ENCODE measurements at places on chromosomes 2 and 18.

- no peak for DNase-seq
Observed at GRCh38 chr18:62558015-62558663, 35.3 kb downstream of the ZCCHC2 start.

DNA sequence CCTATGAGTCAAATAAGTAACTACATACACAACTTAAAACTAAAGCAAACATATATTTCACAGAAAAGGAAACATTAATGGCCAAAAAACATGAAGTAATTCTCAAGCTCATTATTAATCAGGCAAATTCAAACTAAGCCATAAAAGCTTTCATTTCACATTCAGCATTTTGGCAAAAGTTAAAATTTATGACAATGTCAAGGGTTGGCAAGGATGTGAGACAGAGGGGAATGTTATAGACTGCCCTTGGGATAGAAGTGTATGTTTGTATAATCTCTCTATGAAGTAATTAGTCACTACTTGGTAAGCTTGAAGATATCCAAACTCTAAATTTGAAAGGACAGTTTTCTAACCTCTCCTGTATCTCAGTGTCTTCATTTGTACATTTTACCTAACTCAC lies 539.4 kb downstream of the RIT2 start:
- DNase-seq, result no peak

GRCh38 chr2:105746177-105747080 lies 1.7 kb downstream of the NCK2 start:
- DNase-seq, result no peak

DNA sequence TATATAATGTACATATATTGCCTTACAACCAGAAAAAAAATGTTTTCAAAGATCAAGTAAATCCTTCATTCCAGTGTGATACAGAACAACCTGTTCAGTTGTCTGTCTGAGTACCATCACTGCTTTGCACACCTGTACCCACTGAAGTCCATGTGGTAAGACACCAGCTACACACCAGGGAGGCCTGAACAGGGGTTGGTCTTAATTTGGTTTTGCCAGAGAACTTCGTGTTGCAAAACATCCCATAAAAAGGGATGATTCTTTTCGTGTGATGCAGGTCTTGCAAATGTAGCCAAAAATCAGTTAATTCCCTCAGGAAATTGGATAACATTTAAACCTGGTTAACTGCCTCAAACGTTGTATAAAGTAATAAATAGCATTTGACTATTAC lies 73.7 kb upstream of the SLC1A4 start:
- DNase-seq, result no peak

DNA sequence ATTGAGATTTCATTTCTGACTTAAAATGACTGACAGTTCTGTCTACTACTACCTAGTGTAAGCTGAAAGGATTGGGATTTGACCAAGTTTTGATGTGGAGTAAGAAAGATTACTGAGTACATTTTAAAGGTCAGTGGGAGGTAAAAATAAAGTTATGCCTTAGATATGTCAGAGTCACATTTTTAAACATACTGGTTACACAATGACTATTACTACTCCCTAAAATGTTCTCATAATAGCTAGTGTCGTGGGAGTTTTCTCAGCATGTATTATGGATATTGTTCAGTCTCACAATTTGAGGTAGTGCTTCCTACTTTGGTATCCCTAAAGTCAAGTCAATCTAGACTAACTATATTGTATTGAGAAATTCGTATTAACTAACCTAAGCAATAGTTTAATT lies 1092.5 kb downstream of the LRP1B start:
- no peak for DNase-seq

DNA sequence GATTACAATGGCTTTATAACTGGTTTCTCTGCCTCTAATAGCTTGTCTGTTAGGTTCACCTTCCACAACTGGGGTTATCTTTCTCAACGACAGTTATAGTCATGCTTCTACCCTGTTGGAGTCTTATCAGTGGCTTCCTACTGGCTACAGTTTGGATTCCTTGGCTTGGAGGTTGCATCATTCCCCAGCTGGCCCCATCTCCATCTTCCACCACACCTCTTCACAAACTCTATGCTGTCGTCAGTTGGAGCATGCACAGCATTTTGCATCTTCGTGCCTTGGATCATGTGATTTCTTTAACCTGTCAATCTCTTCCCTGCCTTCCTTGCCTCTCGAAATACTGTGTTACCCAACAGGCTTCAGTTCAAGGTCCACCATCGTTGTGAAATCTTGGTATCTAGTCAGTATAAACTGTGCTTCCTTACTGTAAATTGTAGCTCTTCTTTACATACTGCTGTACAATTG lies 316.3 kb upstream of the CXCR4 start:
- no peak for DNase-seq

- no peak for DNase-seq
Observed at GRCh38 chr18:62523631-62524439, 1.0 kb downstream of the ZCCHC2 start.

DNA sequence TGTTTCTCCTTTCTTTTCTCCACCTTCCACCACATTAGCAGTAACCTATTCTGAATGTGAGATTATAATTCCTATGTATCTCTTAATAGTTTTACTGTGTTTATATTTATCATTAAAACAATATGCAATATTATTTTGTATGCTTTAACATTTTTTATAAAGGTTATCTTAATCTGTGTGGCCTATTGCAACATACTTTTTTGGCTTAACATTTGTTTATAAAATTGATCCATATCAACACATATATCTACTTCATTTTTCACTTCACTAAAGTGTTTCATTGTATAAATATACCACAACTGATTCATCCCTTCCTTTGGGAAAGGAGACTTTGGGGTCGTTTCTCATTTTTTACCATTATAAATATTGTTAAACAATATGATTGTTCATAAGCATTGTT lies 48.6 kb downstream of the ATP9B start:
- peak; percentile 2 for DNase-seq

- DNase-seq, result no peak
Observed at GRCh38 chr18:9410515-9410914, 64.8 kb upstream of the RALBP1 start.

DNA sequence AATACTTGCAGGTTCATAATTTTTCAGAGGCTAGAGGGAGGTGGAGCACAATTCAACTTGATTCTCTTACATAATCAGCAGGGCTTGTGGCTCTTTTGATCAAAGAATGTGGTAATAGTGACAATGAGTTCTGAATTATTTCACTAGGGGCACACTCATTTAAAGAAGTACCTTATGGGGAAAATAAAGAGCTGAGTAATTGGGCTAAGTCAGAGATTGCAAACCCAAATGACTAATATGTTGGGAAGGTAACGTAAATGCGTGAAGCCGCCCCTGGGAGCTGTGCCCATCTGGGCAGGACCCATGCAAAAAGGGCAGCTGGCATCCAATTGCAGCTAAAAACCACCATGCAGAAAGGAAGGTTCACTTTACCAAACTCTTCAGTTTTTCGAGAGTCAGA lies 35.3 kb downstream of the NCKAP5 start:
- no peak for DNase-seq

GRCh38 chr18:54775686-54776085 lies 52.6 kb upstream of the RAB27B start:
- DNase-seq, result no peak

DNA sequence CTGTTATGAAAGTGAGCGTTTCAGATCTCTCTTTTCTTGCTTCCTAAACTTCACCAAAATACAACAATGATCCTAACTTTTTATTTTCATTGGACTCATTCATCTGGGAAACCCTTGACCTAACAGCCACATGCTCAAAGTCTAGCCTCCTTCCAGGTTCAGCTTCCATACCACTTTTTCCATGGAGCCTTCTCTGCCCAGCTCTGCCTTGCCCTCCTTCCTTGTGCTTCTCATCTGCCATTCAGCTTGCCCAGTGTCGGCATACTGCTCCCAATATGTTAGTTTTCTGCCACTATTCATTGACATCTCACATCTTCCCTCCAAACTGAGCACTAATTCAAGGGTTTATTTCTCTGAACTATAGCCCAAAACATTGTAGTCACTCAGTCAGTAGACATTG lies 214.7 kb downstream of the RAD51AP2 start:
- DNase-seq, result no peak

- DNase-seq, result no peak
Observed at GRCh38 chr2:30670453-30670852, 136.8 kb downstream of the CAPN13 start.

GRCh38 chr2:239006622-239007285 lies 158.9 kb downstream of the TWIST2 start:
- peak; percentile 81 for DNase-seq

- DNase-seq, result no peak
Observed at GRCh38 chr2:25825238-25825637, 53.0 kb downstream of the ASXL2 start.

GRCh38 chr2:25098056-25098455 lies 56.2 kb downstream of the EFR3B start:
- no peak for DNase-seq

DNA sequence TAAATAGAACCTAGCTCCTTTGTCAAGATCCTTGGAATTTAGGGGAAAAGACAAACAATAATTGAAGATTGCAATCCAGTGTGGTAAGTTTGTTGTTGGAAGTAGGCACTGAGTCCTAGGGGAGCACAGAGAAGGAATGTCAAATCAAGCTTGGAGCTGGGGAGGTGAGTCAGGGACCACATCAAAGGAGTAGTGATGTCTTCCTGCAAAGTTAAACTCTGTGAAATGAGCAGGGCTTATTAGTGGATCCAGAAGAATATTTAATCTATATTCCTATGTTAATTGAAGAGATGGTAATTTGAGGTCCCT lies 41.7 kb upstream of the NABP1 start:
- no peak for DNase-seq

GRCh38 chr2:162914161-162914560 lies 75.6 kb upstream of the KCNH7 start:
- DNase-seq, result no peak

DNA sequence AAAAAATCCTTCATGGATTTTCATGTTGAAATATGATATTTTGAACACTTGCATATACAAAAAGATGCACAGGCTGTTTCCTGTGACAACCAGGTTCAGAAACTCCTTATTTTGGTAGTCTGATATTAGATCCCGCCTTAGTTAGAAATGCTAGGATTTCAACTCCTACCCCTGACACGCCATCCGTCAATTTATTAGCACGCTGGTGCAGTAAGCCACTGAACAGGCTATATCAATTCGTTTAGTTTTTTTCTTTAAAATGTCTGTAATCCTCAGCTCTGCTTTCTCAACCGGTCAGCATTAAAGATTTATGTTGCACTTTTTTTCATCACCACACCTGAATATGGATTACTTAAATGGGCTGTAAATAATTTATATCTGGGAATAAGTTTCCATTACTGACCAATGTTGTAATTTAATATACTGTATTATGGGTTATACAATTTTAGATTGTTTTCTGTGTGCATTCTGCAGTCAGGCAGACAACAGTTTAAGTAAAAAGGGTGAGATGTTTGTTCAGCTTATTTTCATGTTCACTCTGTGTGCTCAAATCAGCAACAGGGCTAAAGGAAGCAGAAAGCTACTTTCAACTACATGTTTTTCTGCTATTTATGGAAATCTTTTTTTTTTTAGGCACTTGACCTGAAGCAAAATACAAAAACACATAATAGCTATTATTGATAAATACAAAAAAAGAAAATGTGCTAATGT lies 227.7 kb downstream of the ARHGAP15 start:
- DNase-seq, result no peak

GRCh38 chr2:134011936-134012586 lies 241.8 kb upstream of the MGAT5 start:
- no peak for DNase-seq

GRCh38 chr18:39959839-39960238 lies 1995.2 kb upstream of the PIK3C3 start:
- DNase-seq, result no peak

- no peak for DNase-seq
Observed at GRCh38 chr2:20530520-20530919, 83.6 kb downstream of the RHOB start.

DNA sequence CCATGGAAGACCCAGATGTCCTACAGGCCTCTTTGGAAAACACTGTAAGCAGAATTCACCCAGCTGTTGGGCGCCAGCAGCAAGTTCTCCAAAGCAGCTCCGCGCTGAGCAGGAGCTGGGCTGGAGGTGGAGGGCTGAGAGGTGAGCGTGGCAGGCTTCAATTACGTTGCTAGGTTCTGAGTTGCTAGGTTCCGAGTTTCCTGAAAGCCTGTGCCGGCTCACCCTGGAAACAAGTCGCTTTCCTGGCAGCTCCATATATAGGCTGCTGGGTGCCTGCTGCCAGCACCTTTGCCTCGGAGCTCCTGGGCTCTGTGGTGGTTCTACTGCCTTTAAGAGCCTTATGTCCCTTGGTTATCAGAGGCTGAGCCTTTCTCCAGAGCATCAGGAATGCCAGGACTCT lies 14.4 kb upstream of the EGR4 start:
- DNase-seq, result no peak

- DNase-seq, result no peak
Observed at GRCh38 chr2:159706385-159706980, 5.8 kb upstream of the MARCHF7 start.

GRCh38 chr18:57775937-57776336 lies 27.2 kb downstream of the ATP8B1 start:
- DNase-seq, result peak; percentile 71

GRCh38 chr2:627926-628560 lies 49.2 kb downstream of the TMEM18 start:
- no peak for DNase-seq

GRCh38 chr2:65360441-65360840 lies 72.0 kb downstream of the SPRED2 start:
- DNase-seq, result no peak

DNA sequence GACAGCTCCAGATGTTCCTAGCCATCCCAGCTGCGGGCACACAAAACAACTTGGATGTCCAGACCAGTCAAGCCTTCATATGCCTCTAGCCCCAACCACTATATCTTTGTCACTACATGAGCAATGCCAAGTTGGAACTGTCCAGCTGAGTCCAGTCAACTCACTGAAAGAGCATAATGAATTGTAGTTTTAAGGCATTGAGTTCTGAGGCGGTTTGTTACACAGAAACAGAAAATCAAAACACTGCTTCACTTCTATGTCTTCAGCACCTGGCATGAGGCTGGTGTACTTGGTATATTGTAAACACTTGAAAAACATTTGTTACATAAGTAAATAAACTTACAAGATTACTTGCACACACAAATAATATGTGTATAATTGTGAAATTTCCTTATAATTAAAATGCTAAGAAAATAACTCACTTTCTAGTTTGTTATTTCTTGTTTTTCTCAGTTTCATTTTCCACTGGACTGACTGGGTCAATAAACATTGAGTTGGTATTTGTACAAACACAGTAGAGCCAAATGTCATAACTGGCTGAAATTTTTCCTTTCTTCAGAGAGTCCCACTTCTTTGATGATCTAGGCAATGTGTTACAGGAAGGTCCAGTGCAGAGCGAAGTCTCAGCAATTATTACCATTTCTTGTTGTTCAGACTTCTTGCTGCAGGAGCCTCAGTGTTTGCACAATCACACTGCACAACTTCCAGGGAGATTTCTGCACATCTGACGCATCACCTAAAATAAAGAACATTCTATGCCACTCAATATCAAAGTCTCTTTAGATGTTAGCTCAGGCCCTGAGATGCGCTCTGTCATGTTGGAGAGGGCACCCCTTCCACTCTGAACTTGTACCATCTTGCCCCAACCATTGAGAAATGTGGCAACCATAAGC lies 38.2 kb upstream of the DPP4 start:
- DNase-seq, result no peak

GRCh38 chr2:202406445-202406978 lies 30.4 kb downstream of the BMPR2 start:
- DNase-seq, result peak; percentile 69

GRCh38 chr2:119489232-119489952 lies 34.9 kb downstream of the SCTR start:
- no peak for DNase-seq
